ENCODE measurements at places on chromosomes 2 and 18.

GRCh38 chr2:11743846-11744553, 2.4 kb upstream of the LPIN1 start:
- peak; percentile 97 for DNase-seq

- no peak for DNase-seq
Measured at GRCh38 chr2:146451972-146452371, 1392.9 kb upstream of the ACVR2A start.

DNA sequence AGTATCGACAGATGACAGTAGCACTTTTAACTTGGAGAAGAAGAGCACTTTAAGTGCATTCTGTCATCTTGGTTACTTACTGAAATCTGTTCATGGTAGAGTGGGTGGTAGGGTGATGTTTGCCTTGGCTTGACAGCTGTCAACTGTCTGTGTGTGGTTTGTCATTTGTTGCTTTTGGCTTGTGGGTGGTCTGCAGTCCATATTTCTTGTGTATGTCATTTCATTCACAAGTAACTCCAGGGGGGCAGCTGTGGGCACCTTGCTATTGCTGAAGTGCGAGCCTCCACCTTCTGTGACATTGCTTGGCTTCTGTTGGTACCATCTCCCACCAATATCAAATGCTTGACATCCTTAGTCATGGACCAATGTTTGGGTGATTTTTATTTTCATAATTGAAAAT, 311.6 kb upstream of the NRP2 start:
- DNase-seq, result no peak

- no peak for DNase-seq
Measured at GRCh38 chr18:80167931-80168330, 58.9 kb downstream of the ADNP2 start.

DNA sequence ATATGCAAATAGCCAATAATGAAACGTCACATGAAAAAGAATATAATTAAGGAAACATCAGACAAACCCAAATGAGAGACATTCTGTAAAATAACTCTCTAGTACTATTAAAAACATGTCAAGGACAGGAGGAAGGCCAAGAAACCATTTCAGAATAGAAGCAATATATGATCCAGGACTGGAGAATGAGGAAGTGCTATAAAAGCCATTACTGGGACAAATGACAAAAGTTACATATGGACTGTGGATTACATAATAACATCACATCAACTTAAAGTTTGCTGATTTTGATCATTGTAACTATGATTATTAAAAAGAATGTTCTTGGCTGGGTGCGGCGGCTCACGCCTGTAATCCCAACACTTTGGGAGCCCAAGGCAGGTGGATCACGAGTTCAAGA, 81.3 kb downstream of the CRACDL start:
- DNase-seq, result no peak

DNA sequence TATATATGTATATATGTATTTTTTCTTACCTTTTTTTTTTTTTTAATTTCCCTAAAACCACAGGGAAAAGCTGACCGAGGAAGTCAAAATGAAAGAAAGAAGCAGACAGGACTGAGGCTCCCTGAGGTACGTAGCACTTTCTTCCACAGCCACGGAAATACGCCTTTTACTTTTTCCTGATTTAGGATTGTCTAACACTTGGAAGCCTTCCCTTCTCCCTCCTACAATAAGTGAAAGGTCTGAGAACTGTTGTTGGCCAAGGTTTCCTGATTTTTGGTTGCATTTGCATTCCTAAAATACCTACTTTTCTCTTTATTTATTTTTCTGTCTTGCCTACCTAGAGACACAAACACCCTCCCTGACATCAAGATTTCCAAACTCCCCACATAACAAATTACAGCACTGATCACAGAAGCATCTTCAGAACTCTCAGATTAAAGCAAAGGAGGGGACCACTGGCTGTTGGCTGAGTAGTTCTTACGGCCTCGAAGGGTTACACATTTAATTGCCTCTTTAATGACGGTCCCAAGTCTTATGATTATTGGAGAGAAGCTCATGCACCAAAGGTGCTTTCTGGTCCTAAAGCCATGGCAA, 778.5 kb upstream of the FANCL start:
- no peak for DNase-seq

DNA sequence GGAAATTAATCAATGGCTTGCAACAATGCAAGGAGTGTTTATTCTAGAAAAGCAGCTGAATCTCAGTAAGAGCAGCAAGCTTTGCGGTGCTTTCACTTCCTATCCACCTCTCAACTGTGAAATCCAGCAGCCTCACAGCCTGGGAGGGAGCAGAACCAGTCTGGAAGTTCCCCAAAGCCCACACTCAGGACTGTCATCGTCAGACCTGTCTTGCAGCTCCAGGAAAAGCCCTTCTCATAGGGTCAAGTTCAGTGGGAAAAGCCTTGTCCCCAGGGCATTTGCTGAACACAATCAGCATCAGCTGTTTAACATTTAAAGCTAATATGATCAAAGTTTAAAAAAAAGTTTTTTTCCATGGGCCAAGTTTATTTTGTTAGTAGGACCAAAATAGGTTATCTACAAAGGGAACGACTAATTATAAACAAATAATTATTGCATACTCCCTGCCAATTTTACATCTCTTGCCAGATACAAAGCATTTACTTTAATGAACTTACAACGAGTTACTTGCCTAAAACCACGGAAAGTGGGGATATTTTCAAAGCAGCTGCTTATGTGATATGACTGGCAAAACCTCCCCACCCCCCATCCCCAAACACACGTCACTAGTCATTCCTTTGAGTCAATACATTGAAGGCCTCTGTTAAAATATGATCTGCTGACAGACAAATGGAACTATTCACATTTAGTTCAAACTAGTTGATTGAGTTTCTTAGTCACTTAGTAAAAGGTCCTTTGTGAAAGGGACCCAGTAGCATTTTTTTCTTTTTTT, 36.8 kb downstream of the PARD6G start:
- DNase-seq, result no peak

DNA sequence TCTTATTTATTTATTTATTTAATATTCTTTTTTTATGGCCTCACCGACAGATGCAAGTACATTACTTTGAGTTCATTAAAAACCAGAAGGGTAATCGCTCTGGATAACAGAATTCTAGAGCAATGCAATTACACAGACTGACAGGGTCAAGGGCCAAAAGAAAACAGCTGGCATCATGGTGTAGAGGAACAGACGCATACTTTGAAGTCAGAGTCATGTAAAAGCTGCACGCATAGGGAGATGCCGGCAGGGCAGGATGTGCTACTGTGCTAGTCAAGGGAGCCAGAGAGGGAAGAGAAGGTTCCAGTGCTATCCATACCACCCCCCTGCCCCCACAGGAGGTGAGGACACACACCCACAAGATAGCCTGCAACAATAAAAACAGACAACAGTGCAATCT, 115.2 kb upstream of the TFCP2L1 start:
- DNase-seq, result no peak

GRCh38 chr2:20543469-20544152, 96.7 kb downstream of the RHOB start:
- no peak for DNase-seq

GRCh38 chr2:197219636-197220035, 90.9 kb downstream of the ANKRD44 start:
- DNase-seq, result no peak

DNA sequence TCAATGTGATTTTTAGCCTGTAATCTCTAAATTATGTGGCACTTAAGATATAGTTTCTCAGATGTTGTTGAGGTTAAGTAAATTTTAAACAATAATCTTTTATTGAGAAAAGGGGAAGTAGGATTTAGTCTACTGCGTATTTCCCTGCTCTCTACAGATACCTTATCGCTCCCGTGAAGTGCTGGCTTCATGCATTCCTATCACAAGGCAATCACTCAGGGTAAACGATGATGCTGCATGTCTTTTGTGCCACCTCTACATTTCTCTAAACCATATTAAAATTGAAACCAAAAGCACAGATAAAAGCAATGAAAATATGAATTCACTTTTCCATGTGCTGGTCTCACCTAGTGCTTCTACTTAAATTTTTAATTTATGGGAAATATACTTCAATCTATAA, 14.4 kb upstream of the RPE start:
- DNase-seq, result no peak

- DNase-seq, result no peak
Measured at GRCh38 chr2:96408616-96409015, 73.0 kb downstream of the NCAPH start.

DNA sequence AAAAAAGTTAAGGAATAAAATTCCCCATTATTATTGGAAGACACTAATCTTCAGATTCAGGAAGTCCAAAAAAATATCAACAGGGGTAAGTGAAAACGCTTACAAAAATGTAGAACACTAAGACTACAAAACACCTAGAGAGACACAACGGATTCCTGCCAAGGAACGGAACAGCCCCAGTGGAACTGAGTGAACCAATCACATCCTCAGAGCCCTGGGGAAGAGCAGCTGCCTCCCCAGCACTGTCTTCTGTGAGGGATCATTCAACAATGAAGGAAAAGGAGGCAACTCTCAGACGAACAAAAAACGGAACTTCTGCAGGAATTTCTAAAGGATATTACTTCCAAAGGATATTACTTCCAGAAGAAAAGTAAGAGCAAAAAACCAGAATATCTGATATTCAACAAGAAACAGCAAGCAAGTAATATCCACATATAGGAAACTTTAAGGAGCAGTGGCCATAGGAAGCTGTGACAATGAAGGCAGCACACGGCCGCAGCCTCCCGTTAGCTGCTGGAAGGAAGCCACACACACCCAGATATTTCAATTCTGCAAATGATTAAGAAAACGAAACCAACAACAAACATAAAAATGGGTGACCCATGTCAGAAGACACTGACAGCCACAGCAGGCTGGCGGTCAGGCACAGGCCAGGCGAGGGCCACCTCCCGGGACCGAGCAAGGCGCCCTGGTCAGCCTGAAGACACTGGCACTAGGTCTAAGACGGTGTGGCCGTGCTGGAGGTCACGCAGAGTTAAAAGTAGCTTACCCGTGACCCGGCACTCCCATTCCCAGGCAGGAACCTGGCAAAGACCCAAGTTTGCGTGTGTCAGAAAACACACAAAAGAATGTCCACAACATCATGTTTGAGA, 81.8 kb downstream of the HDAC4 start:
- no peak for DNase-seq

- DNase-seq, result no peak
Measured at GRCh38 chr2:38975042-38975441, 85.4 kb downstream of the ARHGEF33 start.

DNA sequence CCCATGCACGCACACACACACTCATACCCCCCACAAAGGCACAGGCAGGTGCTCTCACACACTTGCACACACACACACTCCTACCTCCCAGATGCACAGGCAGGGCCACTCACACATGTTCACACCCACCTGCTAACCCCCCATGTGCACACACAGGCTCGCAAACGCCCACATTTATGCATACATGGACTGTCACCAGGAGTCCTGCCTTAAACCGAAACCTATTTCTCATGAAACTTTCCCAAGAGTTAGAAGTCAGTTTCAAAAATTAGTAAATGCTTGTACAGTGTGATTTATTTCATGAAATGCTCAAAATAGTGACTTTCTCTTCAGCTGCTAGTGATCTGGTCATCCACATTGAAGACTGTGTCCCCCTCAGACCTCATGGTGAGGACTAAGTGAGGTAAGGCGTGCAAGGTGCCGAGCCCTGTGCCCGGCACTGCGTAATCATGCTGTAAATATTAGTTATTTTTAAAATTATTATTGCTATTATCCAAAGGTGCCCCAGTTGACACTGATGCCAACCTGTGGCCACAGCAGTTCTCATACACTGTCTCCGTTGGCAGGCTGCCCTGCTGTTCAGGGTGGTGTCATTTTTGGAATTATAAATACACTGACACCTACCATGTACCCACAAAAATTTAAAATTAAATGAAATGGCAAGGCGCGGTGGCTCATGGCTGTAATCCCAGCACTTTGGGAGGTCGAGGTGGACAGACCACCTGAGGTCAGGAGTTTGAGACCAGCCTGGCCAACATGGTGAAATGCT, 12.4 kb downstream of the CNNM4 start:
- no peak for DNase-seq

DNA sequence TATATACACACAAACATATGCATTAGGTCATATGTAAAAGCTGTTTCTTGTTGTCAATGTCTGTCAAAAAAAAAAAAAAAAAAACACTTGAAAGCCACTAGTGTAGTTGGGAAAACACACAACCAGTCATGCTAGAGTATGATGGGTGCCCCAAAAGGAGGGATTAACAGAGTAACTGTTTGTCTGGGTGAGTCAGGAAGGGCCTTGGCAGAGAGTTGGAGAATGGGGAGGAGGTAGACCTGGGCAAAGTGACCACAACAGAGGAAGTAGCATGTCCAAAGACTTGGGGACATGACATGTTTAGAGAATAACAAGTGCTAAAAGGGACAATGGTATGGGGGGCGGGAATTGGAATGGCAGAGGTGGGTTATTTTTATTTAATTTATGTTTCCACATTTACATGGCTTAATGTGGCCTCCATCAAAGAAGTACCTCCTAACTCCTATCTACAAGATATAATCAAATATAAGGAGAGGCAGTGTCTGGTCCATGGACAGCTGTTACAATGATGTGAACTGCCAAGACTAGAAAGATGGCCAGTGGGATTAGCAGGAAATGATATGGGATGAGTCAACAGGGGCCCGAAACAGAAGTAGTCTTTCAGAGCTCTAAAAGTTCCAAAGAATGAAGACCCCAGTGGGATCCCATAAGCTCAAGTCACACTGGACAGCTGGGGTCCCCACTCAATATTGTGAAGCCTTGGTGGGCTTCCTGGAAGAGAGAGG, 99.9 kb upstream of the ZFP36L2 start:
- DNase-seq, result no peak

DNA sequence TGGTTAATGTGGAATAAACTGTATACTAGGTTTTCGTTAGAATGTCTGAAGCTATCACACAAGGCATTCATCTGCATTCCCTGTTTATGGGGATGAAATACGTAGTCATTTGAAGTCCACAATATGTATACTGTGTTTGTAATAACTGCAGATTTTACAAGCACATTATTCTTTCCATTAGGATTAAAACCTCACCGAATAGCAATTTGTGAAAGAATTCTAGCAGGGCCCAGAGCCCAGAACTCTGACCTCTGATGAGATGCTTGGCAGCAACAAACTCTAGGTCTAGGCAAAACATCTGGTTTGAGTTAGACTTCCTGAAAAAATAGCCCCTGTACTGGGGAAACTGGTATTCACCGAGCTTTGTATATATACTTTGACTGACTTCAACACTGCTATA, 158.2 kb downstream of the SRBD1 start:
- DNase-seq, result no peak

GRCh38 chr2:27765621-27766286, 5.8 kb upstream of the MRPL33 start:
- peak; percentile 60 for DNase-seq

- no peak for DNase-seq
Measured at GRCh38 chr18:30106356-30106755, 936.2 kb downstream of the DSC3 start.

GRCh38 chr2:102021779-102022178, 30.0 kb downstream of the IL1R2 start:
- no peak for DNase-seq

- no peak for DNase-seq
Measured at GRCh38 chr18:48902023-48902855, 48.5 kb downstream of the SMAD7 start.

DNA sequence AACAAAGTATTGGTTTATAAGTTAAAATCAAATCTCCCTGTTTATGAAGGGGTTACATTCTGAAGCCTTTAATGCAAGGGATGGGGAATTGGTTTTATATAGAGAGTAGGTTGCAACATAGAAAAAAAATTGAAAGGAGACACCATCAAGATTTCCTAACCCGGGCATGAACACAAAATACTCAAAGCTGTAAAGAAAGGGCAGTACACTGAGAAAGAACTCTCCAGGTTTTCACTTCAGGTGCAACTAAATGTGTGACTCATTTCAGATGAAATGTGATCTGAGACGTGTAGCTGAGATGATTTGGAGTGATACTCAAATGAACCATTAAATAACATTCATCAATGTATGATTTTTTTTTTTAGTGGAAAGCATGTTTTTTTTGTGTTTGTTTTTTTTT, 43.6 kb downstream of the SANBR start:
- no peak for DNase-seq
